ENCODE measurements at places on chromosomes 5 and 9. TPM values are rescaled to one million over a fixed set of nuclear protein-coding genes. Genes with fewer than 3 reads are reported as not detected.

DNA sequence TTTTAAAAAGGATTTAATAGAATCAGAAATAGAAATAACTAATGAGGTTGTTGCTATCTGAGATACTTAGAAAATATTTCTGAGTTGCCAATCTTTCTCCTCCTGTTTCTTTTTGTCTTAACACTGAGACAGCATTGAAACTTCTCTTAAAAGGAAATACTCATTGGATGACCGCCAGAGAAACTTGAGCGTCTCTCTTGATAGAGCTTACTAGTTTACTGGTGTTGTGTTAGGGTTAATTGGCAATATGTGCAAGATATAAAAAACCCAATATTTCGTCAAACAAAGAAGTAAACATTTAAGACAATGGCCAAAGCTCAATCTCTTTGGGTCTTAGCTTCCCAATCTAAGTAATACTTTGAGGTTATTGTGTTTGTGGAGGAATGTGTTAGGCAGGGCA is 176.4 kb upstream of the CHD1 start:
- no peak for DNase-seq

GRCh38 chr5:57164124-57164523 is 9.7 kb upstream of the GPBP1 start:
- DNase-seq, result no peak

DNA sequence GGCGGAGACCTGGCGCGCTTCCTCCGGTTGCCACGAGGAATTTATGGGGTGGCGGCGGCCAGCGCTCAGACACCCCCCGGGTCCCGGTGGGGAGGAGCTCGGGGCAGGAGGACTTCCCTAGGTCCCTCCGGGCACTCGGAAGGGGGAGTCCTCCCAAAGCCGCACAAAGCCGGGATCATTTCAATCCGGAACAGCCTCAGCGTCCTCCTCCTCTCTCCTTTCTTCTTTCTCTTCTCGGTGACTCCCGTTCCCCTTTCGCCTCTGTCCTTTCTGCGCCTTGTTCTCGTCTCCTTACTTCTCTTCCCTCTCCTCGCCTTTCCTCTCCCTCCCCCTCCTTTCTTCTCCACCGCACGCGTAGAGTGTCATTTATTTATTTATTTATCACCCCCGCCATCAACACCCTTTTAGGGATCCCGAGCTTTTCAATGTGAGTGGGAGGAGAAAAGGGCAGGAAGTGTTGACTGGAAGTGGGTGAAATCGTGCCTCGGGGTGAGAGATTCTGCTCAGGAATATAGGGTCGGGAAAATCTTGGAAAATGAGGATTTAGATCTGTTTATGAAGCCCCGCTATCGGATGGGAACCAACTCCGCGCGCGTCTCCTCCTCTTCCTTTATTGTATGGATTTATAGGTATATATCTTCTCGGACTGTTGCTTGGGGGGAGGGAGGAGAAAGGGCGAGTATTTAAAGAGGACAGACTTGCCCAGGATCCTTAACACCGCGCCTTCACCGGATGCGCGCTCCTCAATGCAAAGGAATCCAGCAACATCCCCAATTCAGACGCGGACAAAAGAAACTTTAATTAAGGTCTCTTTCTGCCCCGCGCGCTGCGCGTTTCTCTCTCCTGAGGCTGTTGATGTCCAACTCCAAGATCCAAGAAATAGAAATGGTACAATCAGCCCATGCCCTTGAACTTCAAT is 2.0 kb upstream of the ZNF462 start:
- DNase-seq, result peak; percentile 54

DNA sequence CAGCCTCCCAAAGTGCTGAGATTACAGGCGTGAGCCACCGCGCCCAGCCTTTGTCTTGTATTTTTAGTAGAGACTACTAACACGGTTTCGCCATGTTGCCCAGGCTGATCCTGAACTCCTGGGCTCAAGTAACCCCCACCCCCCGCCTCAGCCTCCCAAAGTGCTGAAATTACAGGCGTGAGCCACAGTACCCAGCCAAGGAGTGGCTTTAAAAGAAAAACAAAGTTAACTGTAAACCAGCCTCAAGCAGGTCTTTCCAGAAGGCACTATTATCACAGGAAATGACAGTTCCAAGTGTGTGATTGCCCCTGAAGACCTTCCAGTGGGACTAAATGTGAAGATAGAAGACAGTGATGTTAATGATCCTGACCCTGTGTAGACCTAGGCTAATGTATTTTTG is 31.1 kb downstream of the SIL1 start:
- no peak for DNase-seq

DNA sequence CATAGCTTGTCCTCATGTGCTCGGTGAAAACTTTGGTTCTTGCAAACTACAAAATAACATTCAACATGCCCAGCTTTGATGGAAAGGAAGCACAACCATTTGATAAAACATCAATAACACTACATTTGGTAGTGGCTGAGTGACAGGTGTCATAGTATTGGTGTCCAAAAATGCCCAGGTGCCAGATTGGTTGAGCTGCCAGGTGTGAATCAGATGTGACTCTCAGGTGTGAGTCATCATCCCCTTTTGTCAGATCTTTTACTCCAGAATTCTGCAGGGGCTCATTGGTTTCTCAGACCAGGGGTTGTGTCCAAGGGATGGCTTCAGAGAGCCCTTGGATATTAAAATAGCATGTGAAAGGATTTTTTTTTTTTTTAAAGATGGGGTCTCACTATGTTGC is 22.5 kb upstream of the POMT1 start:
- no peak for DNase-seq

- peak; percentile 43 for DNase-seq
These were observed 148.9 kb downstream of the RXRA start for GRCh38 chr9:134475011-134475790.

- no peak for DNase-seq
These were observed 1282.7 kb upstream of the WWC1 start for GRCh38 chr5:167008705-167009104.

GRCh38 chr9:88534456-88535225 is at the start of gene NXNL2:
NXNL2 (plus strand) TSS chr9:88535178; CDS start chr9:88535435, 257 bp downstream.
- no peak for DNase-seq

GRCh38 chr5:159098603-159099436 is 896 bp downstream of the EBF1 start:
- DNase-seq, result no peak

- DNase-seq, result no peak
These were observed at the start of gene CNTFR for GRCh38 chr9:34589636-34590380. CNTFR (minus strand) TSS chr9:34589724; CDS start chr9:34568981, 20,743 bp downstream.

- DNase-seq, result no peak
These were observed 26.7 kb upstream of the SUSD3 start for GRCh38 chr9:93031629-93032430.

DNA sequence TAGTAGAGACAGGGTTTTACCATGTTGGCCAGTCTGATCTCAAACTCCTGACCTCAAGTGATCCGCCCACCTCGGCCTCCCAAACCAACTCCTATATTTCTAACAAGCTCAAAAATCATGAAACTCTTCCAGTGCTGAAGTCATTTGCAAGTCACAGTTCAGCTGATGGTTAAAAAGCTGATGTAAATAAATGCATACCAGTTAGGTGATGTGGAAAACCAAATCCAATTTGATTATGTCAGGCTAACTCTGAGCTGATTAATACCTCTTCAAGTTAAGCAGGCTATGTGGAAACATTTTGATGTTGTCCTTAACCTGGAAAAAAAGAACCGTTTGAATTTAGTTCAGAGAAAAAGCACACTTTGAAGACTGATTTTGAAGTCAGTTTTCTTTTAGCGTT is 51.0 kb downstream of the TMEM252 start:
- no peak for DNase-seq

GRCh38 chr5:97009212-97009898 is 73.5 kb downstream of the LNPEP start:
- DNase-seq, result no peak

DNA sequence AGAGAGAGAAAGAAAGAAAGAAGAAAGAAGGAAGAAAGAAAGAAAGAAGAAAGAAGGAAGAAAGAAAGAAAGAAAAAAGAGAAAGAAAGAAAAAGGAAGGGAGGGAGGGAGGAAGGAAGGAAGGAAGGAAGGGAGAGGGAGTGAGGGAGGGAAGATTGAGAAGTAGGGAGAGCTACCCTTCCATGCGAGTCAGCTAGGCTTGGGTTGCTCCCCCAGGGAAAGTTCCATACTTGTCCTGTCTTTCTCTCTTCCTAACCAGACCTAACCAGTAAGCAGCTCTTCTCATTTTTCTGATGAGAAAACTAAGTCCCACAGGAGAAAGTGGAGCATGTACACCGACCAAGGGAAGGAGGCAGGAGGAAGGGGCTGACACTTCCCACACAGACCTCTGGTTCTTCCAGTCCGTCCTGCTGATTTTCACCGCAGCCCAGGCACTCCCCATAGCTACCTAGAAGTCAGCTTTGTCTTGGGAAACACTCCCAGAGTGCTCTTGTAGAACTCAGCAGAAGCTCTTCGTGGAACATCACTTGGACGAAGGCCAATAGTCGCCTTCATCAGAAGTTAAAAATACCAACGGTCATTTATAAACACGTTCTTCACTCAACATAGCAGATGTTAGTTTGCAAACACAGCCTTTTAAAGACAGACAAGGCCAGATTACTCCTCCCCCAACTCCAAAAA is 29.0 kb upstream of the ENTREP1 start:
- DNase-seq, result no peak

- DNase-seq, result no peak
These were observed 651.2 kb upstream of the CCNG1 start for GRCh38 chr5:162786234-162786633.

- no peak for DNase-seq
These were observed 112.8 kb upstream of the CDH12 start for GRCh38 chr5:22965960-22966359.

DNA sequence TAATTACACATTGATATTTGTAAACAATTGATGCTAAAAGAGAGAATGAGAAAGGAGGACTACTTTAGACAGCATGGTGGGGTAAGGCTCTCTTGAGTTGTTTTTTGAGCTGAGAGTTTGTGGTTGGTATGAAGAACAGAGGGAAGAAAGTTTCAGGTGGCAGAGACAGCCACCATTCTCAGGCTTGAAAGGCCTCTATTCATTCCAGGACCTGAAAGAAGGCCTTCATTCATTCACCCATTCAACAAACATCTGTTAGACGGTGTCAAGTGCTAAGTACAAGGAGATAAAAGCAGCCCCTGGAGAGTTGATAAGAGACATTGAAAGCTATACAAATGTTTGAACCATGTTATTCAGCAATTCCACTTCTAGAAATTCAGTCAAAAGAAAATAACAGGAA is 21.7 kb upstream of the ADAM19 start:
- DNase-seq, result no peak

DNA sequence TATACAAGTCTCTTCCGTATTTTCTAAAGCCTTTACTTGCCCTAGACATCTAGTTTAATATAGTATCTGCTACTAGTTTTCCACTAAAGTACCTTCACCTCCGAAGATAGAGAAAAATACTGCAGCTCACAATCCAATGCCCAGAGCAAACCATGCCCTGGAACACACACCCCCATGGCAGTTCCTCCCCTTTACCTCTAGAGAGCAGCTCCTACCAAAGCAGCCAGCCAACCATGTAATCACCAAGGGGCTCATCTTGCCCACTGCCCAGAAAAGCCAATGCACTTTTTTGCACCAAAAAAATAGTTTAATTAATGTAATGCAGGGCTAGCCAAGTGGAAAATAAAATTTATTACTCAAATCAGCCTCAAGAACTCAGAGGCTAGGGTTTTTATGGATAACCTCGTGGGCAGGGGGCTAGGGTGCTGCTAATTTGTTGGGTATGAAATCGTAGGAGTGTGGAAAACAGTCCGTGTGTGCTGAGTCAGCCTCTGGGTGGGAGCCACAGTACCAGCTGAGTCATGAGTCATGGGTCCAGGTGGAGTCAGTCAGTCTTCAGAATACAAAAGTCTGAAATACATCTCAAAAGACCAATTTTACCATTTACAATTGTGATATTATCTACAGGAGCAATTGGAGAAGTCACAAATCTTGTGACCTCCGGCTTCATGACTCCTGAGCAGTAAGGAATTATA is 120.1 kb upstream of the ACO1 start:
- DNase-seq, result no peak

DNA sequence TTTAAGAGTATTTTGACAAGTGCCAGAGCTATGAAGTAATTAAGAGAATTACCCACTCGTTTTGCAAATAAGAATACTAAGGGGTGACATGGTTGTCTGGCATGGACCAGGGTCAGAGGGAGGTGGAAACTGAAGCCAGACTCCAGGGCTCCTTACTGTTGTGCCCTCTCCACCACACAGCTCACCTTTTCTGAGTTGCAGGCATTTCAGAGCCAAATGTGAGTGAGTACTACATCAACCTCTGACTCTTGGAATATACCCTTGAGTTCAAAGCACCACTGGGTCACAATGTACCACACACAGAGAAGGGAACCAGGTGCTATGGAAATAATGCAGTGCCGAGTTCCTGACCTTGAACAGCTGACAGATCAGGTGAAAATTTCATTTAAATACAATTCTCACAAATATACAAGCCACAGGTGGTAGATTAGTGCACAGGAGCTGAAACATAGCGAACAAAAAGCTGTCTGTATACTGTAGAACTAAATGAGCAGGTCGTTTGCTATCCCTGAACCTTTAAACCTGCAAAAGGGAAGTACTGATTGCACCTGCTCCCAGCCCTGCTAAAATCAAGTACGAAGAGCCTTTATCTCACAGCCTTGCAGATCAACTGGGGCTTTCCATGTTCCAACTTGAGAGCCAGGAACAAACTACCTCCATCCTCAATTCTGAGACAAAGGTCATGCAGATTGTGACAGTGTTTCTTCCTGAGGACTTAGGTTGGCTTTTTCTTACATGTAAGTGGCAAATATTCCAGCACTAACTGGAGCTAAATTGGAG is 57.0 kb downstream of the GOLM1 start:
- no peak for DNase-seq

The UNC5A gene
- polyA plus RNA-seq, result 0.11 TPM

The ARSK gene
- 16.0 TPM for polyA plus RNA-seq

The SH3PXD2B gene
- 33.0 TPM for polyA plus RNA-seq

The PCDHB6 gene
- 4.5 TPM for polyA plus RNA-seq

The DMRT3 gene
- polyA plus RNA-seq, result 1.8 TPM

The ANKRD31 gene
- 0.48 TPM for polyA plus RNA-seq

The TXNDC8 gene
- not detected for polyA plus RNA-seq

The NIM1K gene
- polyA plus RNA-seq, result 0.54 TPM

The TRPM3 gene
- polyA plus RNA-seq, result 6.3 TPM

The HDHD3 gene
- polyA plus RNA-seq, result 8.4 TPM

The C5orf58 gene
- polyA plus RNA-seq, result not detected
